ENCODE measurements at places on chromosomes 7 and 10.

DNA sequence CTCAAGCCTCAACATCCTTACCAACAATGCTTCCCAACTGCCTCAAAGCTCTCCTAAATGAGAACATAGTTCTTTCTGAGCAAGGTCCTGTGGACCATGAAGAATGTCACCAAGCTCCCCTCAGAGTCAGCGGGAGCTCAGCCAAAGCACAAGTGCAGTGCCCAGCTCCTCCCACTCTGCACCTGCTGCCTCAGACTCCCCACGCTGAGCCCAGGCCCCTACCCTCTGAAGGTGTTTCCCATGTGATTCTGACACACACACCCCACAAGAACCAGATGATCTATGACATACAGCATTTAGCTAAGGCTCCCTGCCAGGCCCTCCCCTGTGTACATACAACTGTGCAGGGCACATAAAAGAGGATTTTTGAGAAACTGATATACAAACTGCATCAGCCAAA lies 19.2 kb downstream of the ERCC6 start:
- DNase-seq = no peak

DNA sequence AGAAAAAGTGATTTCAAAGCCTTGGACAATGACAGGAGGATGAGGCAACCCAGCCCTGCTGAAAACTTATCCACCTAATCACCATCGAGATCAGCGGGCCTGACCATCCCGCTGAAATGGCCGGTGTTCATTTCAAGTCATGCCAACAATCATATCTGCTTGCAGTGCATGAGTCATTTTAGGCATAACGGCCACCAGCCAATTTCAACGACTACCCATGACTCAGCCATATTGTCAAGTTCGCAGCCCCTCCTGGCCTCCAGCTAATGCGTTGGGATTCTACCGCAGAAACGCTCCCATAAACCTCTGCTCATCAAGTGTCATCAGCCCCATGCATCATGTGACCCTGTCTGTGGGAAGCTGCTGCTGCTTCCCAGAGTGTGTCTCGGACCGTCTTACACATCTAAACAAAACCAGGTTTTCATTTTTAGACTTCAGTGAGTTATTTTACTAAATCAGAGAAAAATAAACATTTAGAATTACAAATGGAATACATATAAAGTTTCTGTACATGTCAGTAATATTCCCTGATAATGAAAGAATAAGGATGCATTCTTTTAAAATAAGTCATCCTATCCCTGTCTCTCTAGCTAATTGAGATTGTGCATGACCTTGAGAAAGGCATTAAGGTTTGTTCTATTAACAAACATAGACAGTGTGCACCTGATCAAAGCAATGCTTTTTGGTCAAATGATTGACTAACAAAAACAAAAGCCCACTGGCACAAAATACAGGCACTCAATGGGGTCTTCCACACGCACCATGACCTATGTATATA lies 188.9 kb downstream of the ADAM12 start:
- DNase-seq = no peak

- no peak for DNase-seq
These were observed 507.4 kb downstream of the ANKRD7 start for GRCh38 chr7:118731854-118732253.

GRCh38 chr10:70494966-70495365 lies 16.4 kb downstream of the PALD1 start:
- no peak for DNase-seq

- DNase-seq = peak; percentile 18
These were observed 302.2 kb downstream of the RPS24 start for GRCh38 chr10:78335691-78336401.

DNA sequence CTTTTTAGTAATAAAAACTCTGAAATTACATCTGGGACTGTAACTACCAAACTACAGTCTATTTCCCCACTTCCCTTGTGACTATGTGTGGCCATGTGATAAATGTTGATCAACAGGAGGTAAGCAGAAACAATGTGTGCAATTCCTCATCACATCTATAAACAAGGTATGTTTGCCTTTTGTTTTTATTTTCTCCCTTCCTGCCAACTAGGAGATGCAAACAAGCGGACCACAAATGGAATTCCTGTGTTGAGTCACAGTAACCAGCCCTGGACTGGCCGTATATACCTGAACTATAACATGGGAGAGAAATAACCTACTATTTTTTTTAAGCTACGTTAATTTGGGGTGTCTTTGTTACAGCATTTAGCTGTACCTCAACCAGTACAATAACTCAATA lies 52.5 kb downstream of the SCRN1 start:
- DNase-seq = no peak

DNA sequence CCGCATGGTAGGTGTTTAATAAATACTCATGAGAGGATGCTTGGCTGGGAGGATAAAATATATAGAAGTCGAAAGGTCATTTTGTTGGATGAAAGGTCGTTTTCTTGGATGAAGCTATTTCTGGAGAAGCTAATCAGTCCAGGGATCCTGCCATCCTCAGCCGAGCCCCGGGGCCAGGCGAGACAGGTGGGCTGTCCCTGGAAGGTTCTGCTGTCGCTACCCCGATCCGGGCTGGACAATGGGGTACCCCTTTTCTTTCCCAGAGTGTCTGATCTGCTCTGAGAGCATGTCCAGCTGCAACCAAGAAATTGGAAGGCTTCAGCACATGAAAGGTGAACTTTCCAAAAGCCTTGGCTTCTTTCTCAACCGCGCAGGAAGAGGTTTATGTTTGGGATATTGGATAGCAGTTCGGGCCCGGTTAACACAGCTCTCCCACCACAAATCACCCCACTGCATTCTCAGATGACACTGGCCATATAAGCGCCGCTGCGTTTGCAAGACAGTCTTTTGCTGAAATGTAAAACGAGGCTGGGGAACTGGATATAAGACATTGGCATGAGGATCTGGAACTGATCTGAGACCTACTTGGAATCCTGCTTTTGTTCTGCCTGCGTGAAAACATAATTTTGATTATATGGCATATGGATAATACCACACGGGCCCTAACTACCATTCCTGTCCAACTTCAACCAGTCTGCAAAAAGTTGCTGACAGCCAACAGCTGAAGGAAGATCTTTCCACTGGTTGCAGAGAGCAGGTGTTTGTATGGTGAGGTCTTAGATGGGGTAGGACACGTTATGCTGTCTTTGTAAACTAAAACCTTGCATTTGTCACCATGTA lies 31.2 kb upstream of the MSRB2 start:
- no peak for DNase-seq

DNA sequence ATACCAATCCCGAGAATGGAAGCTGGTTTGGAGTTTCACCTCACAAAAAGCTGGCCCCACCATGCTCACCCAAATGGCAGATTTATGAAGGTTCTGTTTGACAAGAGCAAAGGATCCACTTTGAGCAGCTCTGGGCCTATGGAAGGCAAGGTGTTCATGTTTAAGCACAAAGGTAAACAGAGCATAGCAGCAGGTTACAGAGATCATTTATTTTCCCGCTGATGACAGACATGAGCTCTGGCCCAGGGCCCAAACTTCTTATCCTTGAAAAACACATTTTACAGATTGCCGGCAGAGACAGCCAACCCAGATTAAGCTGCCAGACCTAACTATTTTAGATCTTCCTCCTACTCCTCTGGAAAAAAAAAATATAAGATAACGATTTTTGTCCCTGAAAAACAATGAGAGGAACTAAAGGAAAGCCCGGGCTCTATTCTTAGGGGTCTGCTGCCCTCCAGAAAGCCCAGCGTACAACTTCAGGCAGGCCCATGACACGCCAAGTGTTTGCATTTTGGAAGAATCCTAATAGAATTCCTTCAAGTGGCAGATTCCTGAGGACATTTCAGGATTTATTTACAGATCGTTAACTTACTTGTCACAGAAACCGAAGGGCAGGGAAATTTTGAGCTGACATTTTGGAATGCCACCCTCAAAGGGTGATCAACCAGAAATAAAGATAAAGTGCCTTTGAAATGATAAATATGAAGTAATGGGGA lies 40.0 kb downstream of the SYPL1 start:
- DNase-seq = no peak

GRCh38 chr10:60035984-60036383 lies 129.6 kb upstream of the CCDC6 start:
- DNase-seq = no peak

GRCh38 chr7:80060218-80060806 lies 74.3 kb upstream of the GNAI1 start:
- no peak for DNase-seq

DNA sequence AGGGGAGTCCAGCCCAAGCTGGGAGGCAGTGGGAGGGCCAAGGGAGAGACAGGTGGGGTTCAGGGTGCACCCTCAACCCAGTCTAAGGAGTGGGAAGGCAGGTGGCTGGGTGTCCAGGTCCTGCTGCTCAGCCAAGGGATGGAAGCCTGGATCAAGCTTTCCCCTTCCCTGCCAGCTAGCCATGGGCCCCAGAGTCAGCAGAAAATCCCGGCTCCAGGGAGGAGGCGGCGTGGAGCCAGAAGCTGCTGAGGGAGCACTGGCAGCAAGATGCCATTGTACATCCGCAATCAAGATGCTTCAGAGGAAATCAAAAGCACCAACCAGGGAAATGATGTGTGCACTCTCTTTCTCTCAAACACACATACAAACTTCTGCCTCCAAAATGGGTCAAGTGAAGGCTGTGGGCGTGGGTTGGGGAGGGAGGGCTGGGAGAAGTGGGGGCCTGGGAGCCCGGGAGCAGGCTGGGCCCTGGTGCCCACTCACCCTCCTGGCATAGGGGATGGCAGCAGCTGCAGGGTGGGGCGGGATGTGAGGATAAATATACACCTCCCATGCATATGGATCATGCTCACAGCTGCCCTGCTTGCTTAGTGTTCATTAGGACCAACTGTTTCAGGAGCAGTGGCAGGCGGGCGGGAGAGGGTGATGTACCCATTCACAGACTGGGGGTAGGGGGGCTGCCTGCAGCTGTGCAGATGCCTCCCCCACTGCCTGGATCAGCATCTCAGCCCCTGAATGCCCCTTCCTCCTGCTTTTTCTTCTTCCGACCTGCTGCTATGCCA lies 24.2 kb downstream of the TRIM8 start:
- no peak for DNase-seq

DNA sequence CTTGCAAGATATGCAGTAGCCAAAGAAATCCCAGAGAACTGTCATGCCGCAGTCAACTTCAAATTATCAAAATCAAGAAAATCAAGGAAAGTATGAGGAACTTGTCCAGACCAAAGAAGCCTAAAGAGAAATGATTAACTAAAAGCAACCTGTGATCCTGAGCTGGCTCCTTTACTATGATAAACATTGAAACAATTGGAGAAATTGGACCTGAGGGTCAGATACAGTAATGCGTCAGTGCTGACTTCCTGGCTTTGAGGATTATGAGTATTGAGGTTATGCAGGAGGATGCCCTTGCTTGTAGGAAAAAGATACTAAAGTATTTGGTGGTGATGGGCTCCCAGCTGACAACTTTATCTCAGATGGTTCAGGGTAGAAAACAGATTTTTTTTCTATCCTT lies 324.7 kb upstream of the AKR1E2 start:
- DNase-seq = no peak

DNA sequence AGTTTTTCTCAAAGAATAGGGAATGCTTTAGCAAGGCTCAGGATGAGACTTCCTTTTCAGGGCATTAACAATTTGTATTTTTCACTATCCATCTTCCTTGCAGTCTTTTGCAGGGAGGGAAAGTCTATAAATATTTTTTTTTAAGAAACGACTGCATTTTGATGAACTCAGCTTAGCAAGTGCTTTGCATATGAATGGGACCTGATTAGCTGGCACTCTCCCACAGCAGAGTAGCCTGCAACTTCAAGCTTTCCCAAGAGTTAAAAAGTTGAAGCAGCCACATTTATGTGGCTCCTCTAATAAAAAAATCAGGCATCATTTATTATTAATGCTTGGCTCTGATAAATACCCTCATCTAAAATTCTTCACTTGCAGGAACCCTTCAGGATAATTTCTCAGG lies 134.0 kb downstream of the GRID1 start:
- DNase-seq = no peak

GRCh38 chr10:122239578-122240257 lies 31.4 kb upstream of the BTBD16 start:
- DNase-seq = no peak

DNA sequence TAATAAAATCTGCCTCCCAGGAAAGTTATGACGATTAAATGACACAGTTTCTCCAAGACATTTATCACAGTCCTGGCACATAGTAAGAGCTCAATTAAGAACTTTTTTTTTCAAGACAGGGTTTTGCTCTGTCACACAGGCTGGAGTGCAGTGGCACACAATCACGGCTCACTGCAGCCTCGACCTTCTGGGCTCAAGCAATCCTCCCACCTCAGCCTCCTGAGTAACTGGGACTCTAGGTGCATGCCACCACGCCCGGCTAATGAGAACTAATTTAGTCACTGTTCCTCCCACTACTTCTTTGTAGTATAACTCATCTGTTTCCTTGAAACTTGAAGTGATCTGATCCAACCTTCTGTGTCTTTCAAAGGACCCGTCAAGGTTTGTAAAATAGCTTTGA lies 42.2 kb upstream of the MXI1 start:
- DNase-seq = peak; percentile 52

DNA sequence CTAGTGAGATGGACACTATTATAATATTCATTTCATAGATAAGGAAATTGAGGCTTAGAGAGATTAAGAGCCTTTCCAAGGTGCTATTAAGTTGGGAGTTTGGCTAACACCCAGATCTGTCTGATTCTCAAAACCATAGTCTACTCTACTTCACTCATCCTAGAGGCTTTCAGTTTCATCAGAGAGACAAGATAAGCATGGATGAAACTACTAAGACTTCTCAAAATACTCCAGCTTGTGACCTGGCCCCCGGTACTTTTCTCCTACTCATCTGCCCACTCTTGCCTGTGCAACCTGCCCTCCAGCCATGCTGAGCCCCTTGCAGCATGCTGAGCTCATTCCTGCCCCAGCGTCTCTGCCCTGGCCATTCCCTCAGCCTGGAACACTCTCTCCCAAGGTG lies 12.2 kb upstream of the SLC35B4 start:
- DNase-seq = no peak

- DNase-seq = no peak
These were observed 9.5 kb downstream of the ANKIB1 start for GRCh38 chr7:92255308-92255707.

DNA sequence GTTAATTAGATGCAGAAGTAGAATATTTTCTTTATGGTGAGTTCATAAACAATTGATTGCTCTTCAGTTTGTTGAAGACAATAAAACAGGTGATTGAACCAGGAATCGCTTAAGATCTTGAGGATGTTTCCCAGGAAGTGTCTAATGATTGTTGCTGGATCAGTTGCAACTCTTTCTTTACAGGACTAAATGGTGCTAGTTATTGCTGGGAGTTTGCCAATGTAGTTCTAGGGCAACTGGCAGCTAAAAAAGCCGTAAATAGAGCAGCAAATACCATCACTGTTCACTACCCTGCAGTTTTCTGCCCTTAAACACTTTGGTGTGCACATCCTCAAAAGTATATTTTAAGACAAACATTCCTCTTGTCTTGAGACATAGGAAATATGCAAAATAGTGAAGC lies 119.2 kb upstream of the ANK3 start:
- DNase-seq = no peak

GRCh38 chr7:124387056-124387455 lies 354.2 kb upstream of the TMEM229A start:
- no peak for DNase-seq

GRCh38 chr7:42340436-42340835 lies 103.4 kb upstream of the GLI3 start:
- no peak for DNase-seq

- no peak for DNase-seq
These were observed 980.1 kb downstream of the KCNMA1 start for GRCh38 chr10:76657337-76658012.
